ENCODE measurements at places on chromosomes 2 and 18.

DNA sequence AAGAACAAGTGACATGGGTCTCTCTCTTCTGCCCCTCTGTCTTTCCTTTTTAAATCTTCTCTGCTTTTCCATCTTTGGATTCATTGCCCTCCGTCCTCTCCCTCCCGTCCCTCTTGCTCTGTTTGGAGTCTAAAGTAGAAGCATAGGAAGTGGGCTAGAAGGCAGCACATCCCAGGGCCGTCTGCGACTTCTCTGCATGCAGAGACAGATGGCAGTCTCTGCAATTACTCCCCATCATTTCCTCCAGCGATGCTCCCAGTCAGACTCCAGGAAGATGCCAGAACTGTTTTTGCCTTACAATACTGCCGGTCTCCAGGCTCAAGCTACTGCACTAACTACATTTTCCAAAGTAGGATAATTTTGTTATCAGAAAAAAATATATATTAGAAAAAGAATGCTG lies 35.2 kb upstream of the LPIN2 start:
- DNase-seq: no peak

DNA sequence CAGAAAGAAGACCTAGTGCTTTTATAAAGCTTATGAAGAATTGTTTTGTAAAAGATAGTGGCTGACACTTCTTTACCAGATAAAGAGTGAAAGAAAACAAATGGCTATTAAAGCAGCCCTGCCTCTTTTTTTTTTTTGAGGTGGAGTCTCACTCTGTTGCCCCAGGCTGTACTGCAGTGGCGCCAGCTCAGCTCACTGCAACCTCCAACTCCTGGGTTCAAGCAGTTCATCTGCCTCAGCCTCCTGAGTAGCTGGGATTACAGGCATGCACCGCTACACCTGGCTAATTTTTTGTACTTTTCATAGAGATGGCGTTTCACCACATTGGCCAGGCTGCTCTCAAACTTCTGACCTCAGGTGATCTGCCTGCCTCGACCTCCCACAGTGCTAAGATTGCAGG lies 12.9 kb downstream of the ARPC2 start:
- DNase-seq: no peak

DNA sequence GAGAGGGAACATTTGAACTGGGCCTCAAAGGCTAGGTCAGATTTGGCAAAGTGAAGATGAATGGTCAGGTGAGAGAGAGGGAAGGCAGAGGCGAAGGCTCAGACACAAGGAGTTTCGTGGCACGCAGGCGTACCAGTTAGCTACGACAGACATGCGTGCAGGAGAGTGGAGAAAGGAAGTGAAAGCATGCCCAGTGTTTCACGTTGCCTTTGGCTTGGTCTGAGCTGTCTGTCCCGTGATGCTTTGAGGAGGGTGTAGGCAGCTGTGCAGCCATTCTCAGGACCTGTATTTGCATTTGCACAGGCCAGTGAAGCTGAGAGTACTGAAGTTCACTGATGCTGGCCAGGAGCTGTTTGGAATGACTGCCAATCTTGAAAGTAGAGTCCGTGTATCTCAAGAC lies 69.5 kb downstream of the HNRNPLL start:
- DNase-seq: no peak

DNA sequence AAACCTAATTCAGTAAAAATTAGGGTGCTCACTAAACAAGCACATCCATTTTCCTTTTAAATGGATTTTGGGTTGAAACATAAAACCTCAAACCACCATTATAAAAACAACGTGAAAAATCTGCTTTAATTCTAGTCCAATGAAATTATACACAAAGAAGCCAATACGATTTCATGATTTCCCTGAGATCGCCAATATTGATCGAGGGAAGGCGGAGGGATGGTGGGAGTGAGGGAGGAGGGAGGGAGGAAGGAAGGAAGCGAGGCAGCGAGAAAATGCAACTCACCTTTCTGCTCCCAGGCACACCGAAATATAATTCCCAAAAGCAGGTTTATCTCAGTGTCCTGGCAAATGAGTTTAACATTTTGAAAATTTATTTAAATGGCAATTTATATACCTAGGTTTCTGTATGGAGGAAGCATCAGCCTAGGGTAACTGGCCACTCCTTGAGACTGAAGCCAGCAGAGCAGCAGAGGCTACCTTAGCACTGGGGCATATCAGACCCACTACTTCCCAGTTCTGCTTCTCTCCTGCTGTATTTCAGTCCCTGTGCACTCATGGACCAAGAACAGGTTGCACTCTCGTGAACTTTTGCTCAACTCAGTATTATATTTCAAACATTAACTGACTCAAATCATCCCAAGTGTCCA lies 2.3 kb upstream of the ONECUT2 start:
- DNase-seq: no peak

DNA sequence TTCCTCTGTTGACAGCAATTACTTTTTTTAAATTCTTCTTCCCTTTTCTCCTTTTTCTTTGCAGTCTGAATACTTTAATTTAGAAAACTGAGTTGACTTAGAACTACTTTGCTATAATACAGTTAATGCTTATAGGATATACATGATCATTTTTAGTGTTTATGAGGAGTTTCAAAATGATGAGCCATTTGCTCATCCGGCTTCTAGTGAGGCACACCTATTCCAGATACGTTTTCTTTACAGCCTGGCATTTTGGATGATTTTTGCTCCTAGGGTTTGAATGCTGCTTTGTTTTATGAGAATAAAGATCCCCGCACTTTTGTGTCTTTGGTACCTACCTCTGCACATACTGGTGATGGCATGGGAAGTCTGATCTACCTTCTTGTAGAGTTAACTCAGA lies 52.8 kb downstream of the EIF5B start:
- DNase-seq: no peak

DNA sequence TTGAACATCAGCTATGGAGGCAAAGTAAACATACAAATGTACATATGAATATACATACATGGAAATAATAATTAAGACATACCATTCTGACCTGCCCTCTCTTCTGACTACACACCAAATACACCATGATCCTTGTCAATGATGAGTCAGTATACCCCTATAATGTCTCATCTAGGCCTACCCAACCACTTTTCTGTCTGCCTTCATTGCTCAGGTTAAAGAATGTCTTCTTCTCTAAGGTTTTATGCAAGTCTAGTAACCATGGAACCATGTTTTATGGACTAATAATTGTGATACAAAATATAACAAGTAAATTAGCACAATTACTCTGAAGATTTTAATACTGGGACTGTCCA lies 128.7 kb downstream of the NCKAP5 start:
- DNase-seq: no peak

DNA sequence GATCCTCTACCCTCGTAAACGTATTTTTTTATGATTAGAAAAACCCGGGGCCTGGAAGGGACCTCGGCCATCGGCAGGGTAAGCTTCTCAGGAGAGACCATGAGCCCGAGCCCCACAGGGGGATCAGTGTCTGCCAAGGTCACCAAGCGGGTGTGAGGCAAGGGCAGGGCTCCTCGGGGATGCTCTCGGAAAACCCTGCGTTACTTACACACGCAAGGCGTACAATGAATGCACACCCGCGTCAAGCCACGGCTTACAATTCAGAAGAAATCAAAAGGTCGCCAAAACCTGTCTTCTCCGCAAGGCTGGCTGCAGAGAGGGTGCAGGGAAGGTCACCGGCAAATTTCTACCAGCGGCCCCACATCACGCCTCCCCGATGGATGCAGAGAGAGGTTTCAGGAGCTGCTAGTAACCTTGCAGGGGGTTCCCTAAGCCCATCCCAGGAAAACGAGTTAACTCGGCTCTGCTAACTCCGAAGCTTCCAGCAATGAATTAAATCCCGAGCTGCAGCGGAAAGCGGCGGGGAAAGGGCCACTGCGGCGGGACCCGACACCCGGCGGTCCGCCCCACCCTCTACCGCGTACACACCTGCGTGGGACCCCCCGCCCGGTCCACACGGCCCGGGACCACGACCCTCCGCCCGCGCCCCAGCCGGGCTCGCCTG lies 638 bp downstream of the ST3GAL5 start:
- no peak for DNase-seq

GRCh38 chr2:166375736-166376487 lies at the start of gene SCN9A:
TSS of gene SCN9A (minus strand) at chr2:166375944. CDS start at chr2:166311756, 64,188 bp downstream.
- DNase-seq: peak; percentile 58

GRCh38 chr18:49161627-49162026 lies 210.9 kb upstream of the SMAD7 start:
- DNase-seq: no peak

- DNase-seq: no peak
Observed at GRCh38 chr2:187124529-187124928, 275.6 kb upstream of the ZSWIM2 start.

DNA sequence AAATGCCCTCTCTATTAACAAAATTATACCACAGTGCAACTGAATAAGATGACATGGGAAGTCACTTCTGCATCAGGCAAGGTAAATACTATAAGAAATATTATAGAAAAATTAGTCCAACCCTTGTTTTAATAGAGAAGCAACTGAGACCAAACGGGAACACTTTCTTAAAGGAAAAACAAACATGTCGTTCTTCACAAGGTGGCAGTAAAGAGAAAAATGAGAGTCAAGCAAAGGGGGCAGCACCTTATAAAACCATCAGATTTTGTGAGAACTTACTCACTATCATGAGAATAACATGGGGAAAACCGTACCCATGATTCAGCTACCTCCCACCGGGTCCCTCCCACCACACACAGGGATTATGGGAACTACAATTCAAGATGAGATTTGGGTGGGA lies 481.7 kb upstream of the CRIM1 start:
- no peak for DNase-seq

DNA sequence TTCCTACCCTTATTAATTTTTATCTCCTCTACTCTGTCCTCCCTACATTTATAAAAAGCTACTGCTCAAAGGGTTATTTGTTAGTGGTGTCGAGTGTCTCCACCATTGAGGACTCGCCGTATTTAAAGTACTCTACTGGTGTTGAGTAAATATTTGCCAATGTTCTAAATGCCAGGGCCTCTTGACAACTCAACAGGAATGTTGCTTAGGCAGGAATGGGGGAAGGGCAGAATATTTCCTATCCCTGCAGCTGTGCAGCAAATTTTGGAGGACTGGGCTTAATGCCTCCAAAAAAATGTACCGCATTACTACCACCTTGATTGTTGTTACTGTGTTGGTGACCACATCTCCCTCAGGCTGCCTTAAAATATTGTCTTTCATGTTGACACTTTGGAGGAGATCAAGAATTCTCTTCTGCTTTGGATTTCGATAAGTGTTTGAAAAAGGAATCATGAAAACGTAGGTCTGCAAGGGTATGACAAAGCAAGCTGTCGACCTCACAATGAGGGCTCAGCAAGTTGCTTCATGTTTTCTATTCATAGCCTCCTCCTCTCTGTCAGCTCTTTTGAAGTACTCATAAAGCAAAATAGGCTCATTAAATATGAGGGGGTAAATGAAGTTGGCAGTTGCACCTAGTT lies 84.3 kb downstream of the EFEMP1 start:
- no peak for DNase-seq

DNA sequence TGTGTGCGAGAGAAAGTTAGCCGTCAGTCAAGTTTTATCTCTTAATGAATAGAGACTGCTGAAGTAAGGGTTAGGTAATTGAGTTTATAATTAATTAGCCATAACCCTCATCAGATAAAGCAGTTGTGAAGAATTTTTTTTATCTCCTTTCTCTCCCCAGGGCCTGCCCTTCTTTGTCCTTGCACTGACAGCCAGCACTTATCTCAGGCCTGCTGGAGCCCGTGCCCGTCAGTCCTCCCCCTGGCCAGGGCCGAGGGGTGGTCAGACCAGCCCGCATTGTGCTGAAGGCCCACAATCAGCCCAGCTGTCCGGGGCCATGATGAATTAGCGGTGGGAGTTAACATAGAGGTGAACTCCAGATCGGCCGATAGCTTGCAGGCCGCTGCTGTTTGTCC lies 315.7 kb downstream of the GBX2 start:
- no peak for DNase-seq

DNA sequence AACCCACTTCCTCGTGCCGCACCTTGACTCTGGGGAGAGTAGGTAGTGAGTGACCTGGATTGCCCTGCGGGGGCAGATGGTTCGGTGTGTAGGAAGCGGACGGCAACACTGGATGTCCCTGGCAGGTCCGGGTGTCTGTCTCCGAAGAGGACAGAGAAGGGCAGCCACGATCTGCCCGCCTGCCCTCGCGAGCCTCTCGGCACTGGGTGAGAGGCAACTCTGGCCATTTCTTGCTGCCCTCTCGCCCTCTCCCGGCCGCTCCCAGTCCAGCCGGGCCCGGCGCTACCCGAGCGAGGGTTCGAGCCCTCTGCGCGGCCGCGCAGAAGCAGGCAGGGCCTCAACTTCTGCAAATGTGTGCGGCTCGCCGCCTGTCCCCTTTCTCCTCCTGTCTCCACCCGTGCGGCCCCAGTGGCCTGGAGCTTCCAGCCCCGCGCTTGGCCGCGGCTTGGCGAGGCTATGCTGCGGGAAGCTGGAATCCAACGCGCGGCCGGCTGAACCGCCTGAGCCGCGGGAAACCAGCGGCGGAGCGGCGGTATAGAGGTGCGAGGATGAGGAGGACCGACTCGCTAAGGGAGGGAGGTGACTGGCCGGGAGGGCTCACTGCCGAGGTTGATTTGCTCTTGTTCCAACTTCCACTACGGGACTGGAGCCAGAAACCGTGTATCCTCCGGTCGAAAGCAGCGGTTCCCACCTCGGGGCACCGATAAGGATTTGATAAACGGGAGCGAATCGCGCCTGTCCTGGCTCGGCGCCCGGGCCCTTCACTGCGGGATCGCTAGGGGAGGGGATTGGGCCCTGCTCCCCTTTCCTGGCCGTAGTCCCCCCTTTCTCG lies 1.5 kb downstream of the EPAS1 start:
- DNase-seq: no peak

DNA sequence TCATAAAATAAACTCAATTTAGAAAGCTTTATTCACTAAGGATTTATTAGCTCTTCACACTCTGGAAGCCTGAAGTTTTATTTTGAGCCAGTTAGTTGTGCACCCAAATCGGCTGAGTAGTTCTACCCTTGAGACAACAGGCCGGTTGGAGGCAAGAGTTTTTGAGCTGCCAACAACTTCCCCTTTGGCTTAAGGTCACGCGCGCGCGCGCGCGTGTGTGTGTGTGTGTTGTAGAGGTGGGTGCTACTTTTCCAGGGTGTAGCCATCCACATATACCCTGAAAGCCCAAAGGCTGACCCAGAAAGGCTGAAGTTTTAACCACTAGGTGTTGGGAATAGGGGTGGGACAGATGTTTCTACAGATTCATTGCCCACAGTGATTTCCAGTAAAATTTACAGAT lies 150.2 kb upstream of the LHCGR start:
- DNase-seq: no peak

- no peak for DNase-seq
Observed at GRCh38 chr2:70199320-70199864, 8.6 kb upstream of the C2orf42 start.

- DNase-seq: no peak
Observed at GRCh38 chr2:62217970-62218369, 22.1 kb downstream of the B3GNT2 start.

GRCh38 chr2:119254601-119255080 lies 31.0 kb downstream of the STEAP3 start:
- no peak for DNase-seq

DNA sequence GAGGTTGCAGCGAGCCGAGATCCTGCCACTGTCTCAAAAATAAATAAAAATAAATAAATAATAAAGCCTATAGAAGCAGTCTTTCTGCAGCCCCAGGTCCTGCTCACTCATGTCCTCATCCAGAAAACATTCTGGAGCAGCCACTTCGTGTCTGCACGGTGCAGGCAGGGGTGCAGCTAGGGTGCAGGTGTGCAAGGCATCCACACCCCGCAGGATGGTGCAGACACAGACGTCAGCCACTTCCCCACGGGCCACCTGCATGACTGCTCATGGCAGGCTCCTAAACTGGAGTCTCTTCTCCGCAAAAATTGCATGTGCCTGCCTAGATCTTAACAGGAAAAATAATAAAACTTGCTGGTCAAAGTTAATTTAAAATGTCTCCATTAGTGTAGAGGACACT lies 80.2 kb upstream of the SNTG2 start:
- no peak for DNase-seq

- no peak for DNase-seq
Observed at GRCh38 chr2:133711201-133711600, 142.9 kb upstream of the NCKAP5 start.
